ENCODE measurements at places on chromosomes 5 and 9.

- no peak for DNase-seq
Measured at GRCh38 chr9:33465596-33466564, 7.8 kb downstream of the NOL6 start.

GRCh38 chr5:22965960-22966359, 112.8 kb upstream of the CDH12 start:
- no peak for DNase-seq

DNA sequence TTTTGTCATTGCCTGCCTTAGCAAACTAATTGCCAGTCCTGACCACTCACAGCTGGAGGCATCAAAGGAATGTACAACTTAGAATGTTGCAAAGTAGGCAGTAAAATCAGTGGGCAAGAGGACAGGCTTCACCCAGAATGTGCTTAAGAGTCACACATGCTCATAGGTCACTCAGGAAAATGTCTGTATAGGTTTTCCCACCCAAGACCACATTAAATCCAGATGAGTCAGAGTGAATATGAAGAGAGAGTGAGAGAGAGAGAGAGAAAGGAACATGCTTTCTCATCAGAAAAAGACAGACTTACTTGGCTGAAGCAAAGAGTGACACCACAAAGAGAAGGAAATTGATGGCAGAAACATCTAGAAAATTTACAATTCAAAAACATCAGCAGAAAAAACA, 37.9 kb downstream of the PLEKHG4B start:
- no peak for DNase-seq

DNA sequence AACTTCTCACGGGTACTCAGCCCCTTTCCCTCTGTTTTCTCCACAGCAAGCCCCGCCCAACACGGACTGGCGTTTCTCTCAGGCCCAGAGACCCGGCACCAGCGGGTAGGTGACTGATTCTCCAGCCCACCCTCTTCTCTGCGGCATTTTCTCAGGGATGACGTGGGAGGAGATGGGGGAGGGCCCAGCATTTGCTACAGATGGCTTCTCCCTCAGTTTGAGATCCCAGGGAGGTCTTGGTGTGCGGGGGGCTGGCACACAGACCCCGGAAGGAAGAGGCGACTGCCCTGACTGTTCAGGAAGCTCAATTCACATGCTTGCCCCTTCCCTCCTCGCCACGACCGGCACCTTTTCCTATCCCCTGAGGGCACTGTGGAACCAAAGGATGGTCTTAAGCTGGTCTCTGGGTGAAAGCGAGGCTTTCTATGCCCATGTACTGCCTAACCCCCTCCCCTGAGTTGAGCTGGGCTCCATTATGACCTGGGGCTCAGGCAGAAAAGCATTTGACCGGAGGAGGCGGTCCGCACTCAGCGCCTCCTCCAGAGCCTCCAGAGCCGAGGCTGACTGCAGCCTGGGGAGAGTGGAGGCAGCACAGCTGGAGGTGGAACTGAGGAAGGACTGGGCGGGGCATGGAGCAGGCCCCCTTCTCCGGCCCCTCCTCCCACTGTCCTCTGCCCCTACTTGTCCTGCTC, 6.0 kb downstream of the PCDHGC5 start:
- DNase-seq, result no peak

DNA sequence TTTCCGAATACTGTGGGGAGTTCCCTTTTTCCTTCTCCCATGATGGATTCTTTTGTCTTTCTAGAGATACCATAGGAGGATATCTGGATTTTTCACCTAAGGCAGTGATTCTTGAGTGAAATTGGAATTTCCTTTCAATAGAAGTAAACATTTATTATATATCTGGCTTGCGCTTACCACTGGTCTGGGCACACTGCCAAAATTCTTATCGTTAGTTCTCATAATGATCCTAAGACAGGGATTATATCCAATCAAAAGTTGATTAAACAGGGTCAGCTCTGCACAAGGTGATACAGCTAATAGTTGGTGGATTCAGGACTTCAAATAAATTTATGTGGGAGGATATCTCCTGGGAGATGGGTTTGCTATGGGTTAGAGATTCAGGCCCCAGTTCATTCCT, 9.6 kb downstream of the TLE4 start:
- no peak for DNase-seq

DNA sequence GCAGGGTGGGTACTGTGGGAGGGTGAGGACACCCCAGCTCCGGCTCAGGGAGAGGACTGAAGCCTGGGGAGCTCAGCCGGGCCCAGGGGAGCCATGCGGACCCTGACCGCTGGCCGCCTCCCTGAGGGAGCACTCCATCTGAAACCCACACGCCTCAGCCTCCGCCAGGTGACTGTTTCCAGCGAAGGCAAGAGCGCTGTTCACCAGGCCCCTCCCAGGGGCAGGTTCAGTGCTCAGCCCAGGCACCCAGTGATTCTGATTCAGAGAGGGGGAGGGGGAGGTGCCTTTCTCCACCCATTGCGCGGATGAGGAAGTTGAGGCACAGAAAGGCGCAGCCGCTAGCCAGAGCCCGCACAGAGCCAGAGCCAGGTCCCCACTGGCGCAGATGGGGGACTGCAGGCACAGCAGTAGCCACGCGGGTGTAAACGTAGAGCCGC, 27.0 kb downstream of the ADGRD2 start:
- no peak for DNase-seq

GRCh38 chr5:59528202-59528862, 365.2 kb downstream of the PDE4D start:
- no peak for DNase-seq

- no peak for DNase-seq
Measured at GRCh38 chr5:14114615-14115251, 28.4 kb upstream of the TRIO start.

- no peak for DNase-seq
Measured at GRCh38 chr5:39209924-39210323, 9.4 kb downstream of the FYB1 start.

DNA sequence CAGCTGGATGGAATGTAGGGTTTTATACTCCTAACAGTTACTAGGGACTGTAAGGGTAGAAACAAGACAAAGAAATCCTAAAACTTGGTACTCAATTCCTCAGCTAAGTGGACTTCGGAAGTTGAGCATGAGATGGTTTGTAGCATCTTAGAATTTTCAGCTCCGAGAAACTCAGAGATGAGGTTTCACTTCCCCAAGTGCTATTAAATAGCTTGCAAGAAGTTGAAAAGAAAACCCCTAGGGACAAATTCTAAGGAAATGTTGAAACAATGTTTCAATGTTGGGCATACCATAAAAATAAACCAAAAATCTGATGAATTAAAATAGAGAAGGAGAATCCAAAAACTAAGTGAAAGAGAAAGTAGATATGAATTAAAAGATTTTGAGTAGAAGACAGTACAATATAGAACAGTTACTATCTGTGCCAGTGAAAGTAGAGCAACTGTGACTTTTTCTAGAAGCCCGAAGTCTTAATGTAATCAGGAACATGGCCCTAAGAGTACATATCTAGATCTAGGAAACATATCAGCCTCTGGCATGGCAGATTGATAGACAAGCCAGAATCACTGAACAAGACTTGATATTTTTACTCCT, 308.6 kb upstream of the RGMB start:
- DNase-seq, result no peak

DNA sequence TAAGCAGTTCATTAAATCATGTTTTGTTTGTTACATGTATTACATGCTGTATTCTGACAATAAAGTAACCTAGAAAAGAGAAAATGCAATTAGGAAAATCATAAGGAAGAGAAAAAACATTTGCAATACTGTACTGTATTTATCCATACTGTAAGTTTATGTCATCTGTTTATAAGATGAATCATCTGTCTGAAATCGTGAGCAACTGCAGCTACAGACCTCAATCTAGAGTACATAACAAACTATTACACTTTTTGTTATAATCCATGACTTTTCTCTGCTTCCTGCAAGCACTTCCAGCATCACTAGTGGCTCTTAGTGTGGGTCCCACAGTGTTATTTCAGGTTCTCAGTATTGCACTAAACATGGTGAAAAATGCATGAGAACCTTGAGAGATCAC, 144.4 kb upstream of the NR4A3 start:
- no peak for DNase-seq

DNA sequence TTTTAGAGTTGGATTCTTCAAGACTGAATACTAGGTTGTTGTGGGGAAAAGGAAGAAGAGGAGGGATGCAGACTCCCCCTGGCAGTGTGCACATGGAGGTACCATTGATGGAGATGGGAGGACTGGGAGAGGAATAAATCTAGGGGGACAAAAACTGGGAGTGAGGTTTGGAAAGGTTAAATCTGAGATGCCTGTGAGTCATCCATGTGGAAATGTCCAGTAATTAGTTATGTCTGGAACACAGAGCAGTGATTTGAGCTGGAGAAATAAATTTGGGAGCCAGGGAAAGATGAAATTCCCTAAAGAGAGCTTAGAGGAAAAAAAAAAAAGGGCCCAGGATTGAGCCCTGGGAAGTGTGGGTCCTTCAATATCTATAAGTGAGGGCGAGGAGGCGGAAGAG, 8.0 kb upstream of the CCIN start:
- no peak for DNase-seq

GRCh38 chr5:95043234-95043633, 241.7 kb downstream of the MCTP1 start:
- DNase-seq, result peak; percentile 71

DNA sequence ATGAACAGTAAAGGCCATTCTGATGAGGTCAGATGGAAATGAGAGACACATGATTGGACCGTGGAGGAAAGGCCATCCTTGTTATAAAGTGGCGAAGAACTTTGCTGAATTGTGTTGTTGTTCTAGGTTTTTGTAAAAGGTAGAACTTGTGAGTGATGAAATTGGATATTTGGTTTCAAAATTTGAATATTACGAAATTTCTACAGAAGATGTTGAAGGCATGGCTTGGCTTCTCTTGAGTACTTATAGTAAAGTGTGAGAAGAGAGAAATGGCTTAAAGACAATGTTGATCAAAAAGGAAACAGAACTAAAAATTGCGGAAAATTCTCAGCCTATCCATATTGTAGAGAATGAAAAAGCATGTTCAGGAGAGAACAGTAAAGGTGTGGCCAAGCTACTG, 166.6 kb upstream of the S1PR3 start:
- DNase-seq, result no peak

GRCh38 chr9:130948266-130948665, 9.2 kb upstream of the FIBCD1 start:
- DNase-seq, result no peak

DNA sequence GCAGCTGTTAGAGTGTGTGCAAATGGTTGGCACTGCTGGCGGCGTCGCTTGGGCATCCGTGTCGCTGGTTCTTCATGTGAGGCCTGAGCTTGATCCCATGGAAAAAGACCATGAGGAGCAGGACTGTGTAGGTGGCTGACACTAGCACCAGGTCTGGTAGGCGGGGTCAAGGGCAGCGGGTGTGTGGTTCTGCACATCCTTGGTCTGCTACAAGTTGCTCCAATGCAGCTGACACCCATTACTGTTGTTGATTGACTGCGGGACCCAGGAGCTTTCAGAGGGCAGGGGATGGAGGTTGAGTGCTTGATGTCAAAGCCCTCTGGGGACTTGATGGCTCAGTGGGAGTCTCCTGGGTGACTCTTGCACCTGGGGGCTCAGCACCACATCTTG, 29.0 kb upstream of the PITX1 start:
- DNase-seq, result no peak

- peak; percentile 8 for DNase-seq
Measured at GRCh38 chr9:18396102-18396728, 77.7 kb upstream of the ADAMTSL1 start.

- DNase-seq, result no peak
Measured at GRCh38 chr9:36797471-36798220, 225.0 kb downstream of the MELK start.

DNA sequence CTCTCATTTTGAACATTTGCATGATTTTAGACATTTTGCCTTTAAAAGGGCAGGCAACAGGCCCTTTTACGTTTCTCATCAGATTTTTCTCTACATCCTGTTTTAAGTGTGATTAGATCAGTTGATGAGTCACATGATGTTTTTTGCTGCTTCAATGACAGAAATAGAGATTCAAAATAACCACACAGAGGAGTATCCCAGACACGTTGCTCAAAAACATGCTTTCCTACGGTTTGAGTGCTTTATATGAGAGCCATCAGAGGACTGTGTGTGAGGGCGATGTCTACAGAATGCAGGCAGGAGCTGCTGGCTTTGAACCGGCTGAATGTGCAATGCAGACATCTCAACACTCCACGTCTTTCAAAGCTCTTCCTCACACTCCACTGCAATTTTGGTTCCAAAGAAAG, 42.1 kb downstream of the OTULIN start:
- peak; percentile 56 for DNase-seq

- no peak for DNase-seq
Measured at GRCh38 chr5:31976169-31976568, 197.9 kb downstream of the GOLPH3 start.

GRCh38 chr5:102758576-102758975, 3.5 kb downstream of the PAM start:
- no peak for DNase-seq

- peak; percentile 75 for DNase-seq
Measured at GRCh38 chr9:113219969-113220368, 1.1 kb downstream of the FKBP15 start.

DNA sequence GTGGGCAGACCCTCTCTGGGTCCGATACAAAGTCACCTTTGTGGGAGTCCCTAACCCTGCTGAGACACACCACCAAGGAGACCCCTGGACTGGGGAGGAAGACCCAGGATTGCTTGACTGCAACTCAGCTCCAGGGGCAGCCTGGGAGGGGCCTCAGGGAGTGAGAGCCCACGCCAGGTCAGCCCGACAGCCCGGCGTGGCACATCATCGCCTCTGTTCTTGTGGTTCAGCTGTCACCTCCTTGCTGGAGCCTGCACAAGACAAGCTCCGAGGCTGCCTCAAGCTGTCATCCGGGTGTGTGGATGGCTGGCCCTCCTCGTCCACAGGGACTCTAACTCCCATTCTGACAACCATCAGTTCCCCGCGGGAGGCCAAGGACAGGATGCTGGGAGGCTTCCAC, 133.6 kb downstream of the ZNF354C start:
- no peak for DNase-seq

DNA sequence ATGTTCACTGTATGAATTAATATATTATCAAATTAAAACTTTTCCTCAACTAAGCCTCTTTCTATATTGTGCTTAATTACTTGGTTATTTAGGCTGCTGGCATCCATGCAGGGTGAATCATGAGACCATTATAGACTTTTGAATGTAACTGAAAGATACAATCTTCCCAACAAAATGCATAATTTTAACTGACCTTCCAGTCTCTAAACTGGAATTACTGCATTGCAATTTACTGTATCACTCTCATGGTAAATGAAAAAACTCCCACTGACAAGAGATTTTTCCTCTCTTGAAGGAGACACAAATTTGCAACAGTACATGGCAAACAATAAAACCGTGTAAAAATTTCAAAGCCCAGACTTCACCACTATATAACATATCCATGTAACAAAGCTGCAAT, 349.5 kb downstream of the DRD1 start:
- no peak for DNase-seq

- DNase-seq, result no peak
Measured at GRCh38 chr9:99852617-99853016, 30.9 kb downstream of the NR4A3 start.

DNA sequence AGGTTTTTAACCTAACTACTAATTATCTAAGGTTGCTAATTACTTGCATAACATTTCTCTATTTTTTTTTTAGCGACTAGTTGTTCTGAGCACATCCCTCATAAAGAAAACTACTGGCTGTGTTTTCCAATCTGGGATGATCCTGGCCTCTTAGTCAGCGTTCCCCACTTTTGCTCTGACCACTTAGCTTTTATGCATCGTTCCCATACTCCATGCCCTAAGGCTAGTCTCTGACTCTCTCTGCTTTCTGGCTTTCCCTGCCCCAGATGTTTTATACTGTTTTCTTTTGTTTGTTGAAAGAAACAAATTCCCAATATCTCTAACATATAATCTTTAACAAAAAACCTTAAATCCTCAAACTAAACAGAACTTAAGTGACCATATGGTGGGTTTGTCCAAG, 217.9 kb downstream of the SPATA31D1 start:
- no peak for DNase-seq

- peak; percentile 16 for DNase-seq
Measured at GRCh38 chr5:14665949-14666348, 1.4 kb downstream of the OTULIN start.
